ENCODE measurements at places on chromosomes 5 and 9.

GRCh38 chr5:59721741-59722140 is 171.8 kb downstream of the PDE4D start:
- no peak for DNase-seq

DNA sequence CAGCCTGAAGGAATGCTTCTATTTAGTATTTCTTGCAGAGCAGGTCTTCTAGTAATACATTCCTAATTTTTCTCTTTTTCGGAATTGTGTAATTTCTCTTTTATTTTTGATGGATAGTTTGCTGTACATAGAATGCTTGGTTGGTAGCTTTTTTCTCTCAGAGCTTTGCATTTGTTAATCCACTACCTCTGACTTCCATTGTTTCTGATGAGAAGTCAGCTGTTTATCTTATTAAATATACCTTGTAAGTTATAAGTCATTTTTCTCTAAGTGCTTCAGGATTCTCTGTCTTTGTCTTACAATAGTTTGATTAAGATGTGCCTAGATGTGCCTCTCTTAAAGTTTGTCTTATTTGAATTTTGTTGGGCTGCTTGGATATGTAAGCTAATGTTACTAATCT is 101.9 kb downstream of the HTR1A start:
- DNase-seq, result no peak

DNA sequence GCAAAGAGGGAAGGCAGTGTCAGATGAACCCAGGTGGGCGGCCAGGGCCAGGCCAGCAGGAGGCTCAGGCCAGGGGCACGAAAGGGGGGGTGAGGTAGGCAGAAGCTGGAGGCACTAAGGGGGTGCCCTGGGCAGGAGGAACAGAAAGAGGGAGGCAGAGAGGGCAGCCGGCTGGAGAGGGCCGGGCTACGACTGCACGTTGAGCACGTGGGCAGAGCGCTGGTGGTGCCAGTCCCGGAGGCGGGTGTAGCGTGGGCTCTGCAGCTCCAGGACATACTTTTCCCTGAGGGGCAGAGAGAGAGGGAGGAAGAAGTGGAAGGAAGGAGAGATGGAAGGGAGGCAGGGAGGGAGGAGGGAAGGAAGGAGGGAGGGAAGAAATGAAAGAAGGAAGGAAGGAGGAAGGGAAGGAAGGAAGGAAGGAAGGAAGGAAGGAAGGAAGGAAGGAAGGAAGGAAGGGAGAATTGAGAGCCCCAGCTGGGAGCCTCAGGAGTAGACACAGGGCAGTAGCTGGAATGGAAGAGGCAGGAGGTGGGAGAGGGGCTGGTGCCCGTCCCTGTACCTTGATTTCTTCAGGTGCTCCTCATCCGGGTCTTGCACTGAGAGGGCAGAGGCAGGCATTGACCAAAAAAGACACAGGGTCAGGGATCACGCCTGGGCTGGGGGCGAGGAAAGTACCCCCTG is 7.0 kb downstream of the PDLIM7 start:
- DNase-seq, result no peak

GRCh38 chr5:157541447-157542118 is 34.0 kb downstream of the ADAM19 start:
- no peak for DNase-seq

GRCh38 chr5:92505925-92506324 is 1075.1 kb downstream of the NR2F1-AS1 start:
- peak; percentile 35 for DNase-seq

- DNase-seq, result peak; percentile 87
Measured at GRCh38 chr9:109908459-109909390, 128.7 kb downstream of the PALM2AKAP2 start.
